ENCODE measurements at places on chromosomes 4 and X. TPM values are rescaled to one million over a fixed set of nuclear protein-coding genes. Genes with fewer than 3 reads are reported as not detected.

Gene CCNB3
- 0.14 TPM for total RNA-seq

Gene SPARCL1
- total RNA-seq, result 1,386 TPM

Gene UGT2A1
- total RNA-seq, result not detected

Gene CYBB
- 28.5 TPM for total RNA-seq

Gene KIT
- total RNA-seq, result 58.7 TPM

Gene KDR
- 12.7 TPM for total RNA-seq

Gene BST1
- 11.8 TPM for total RNA-seq

Gene MSX1
- total RNA-seq, result 0.71 TPM

Gene MAGEA4
- total RNA-seq, result not detected

Gene POU3F4
- total RNA-seq, result not detected

Gene MXRA5
- total RNA-seq, result 8.0 TPM

GRCh38 chr4:121633653-121634052, 63.1 kb downstream of the ANXA5 start:
- H3K4me3 ChIP-seq, result no peak overlapping the region
- no peaks in the 10 kb centered on the region for H3K4me1 ChIP-seq
- no peak overlapping the region for H3K27ac ChIP-seq
- H3K36me3 ChIP-seq, result no peaks in the 10 kb centered on the region

- DNase-seq, result no peak
- peaks cover 12% of the 10 kb centered on the region for H3K27me3 ChIP-seq
- peaks cover 10% of the 10 kb centered on the region for H3K4me1 ChIP-seq
- peak within 1 kb of the TSS; percentile 49 for H3K4me3 ChIP-seq
Measured at GRCh38 chrX:148500423-148501385, at the start of gene AFF2. Gene AFF2 (plus strand): TSS chrX:148500617. CDS start chrX:148501098, 481 bp downstream.

DNA sequence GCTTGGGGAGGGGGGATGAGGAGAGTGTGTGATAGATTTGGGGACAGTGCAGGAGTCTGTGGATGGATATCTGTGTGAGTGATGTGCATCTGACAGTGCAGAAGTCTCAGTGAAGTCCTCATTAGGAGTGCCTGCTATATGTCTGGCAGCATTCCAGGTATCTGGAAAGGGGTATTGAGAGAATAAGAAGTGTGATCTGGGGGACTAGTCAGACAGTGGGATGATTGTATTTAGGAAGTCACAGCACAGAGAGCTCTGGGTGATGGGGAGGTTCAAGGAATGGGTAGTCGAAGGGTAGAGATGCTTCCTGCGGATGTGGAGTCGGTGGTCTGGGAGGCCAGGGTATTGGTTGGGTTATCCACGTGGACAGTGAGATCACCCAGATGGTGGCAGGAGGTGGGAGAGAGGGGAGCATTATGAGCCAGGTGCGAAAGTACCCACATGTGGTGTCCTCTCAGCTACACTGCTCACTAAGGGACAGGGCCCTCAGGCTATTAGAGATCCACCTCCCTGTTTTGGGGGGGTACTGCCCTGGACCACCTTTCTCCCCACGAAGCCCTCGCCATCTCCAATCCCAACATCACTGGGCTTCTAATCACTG, 9.8 kb downstream of the MAGED2 start:
- H3K27me3 ChIP-seq, result no peaks in the 10 kb centered on the region
- no peak overlapping the region for H3K27ac ChIP-seq
- H3K4me3 ChIP-seq, result no peak overlapping the region
- H3K36me3 ChIP-seq, result peaks cover 5% of the 10 kb centered on the region
- DNase-seq, result no peak

DNA sequence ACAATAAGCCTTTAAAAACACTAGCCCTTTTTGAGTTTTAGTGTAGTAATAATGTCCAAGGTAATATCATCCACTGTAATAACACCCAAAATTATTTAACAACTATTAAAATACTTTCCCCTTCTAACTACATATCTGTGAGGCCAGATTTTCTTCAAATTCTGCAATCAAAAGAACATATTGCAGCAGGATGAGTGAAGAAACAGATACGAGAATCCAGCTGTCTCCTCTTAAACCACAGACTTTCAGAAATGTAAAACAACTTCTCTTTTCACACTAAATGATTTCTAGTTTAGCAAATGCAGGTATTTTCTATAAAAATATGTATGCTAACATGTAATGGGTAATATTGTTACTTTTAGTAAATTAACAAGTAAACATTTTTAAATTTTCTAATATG, 148.9 kb downstream of the PRDM5 start:
- H3K4me1 ChIP-seq, result no peaks in the 10 kb centered on the region
- no peaks in the 10 kb centered on the region for H3K36me3 ChIP-seq
- H3K27me3 ChIP-seq, result no peaks in the 10 kb centered on the region
- no peak for DNase-seq
- H3K4me3 ChIP-seq, result no peak overlapping the region
- no peak overlapping the region for H3K27ac ChIP-seq

- no peak overlapping the region for H3K27ac ChIP-seq
- H3K36me3 ChIP-seq, result no peaks in the 10 kb centered on the region
- no peaks in the 10 kb centered on the region for H3K27me3 ChIP-seq
Measured at GRCh38 chr4:37132351-37132974, 112.1 kb upstream of the NWD2 start.

DNA sequence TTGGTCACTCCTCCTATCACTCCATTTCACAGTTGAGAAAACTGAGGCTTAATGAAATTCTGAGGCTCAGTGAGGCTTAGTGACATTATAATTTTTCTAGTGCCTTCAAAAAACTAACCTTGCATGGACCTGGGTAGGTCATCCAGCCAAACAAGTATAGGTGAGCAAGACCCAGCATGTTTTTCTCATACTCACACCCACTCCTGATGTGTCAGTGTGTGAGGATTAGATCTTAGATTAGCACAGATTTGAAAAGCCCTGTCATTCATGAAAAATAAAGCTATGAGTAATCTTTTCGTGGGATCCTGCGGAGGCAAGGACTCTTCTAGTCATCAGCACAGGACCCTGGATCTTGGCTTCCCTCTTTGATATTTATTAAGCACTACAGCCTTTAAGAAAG, 146.7 kb downstream of the CHIC2 start:
- no peaks in the 10 kb centered on the region for H3K4me1 ChIP-seq
- no peaks in the 10 kb centered on the region for H3K36me3 ChIP-seq
- no peak overlapping the region for H3K4me3 ChIP-seq
- H3K27ac ChIP-seq, result no peak overlapping the region
- H3K27me3 ChIP-seq, result peaks cover 8% of the 10 kb centered on the region

DNA sequence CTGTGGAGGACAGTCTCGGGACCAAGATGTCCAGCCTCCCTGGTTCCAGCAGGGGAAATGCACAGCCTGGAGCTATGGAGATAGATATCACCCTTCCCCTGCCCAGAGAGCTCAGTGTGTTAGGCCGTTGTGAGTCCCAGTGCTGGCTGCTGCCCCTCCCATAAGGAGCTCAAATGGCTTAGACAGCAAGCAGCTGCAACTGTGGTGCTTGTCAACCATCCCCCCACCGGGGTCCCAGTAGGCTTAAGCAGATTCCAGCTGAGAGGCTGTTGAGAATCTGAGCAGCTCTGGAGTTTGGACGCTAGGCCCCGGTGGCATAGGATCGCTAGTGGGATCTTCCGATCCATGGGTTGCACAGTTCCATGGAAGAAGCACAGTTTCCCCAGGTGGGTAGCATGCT, 181.8 kb upstream of the POF1B start:
- no peaks in the 10 kb centered on the region for H3K4me1 ChIP-seq
- H3K27me3 ChIP-seq, result no peaks in the 10 kb centered on the region
- H3K4me3 ChIP-seq, result no peak overlapping the region

Measured in sigmoid colon (tissue), 7 donors.